Activated naive CD4-positive, alpha-beta T cell treated with anti-CD3 and anti-CD28 coated beads for 36 hours (primary cell): ENCODE measurements at places on chromosomes 3 and 15. TPM values are rescaled to one million over a fixed set of nuclear protein-coding genes. Genes with fewer than 3 reads are reported as not detected.

GRAMD2A gene
- not detected for total RNA-seq

DNA sequence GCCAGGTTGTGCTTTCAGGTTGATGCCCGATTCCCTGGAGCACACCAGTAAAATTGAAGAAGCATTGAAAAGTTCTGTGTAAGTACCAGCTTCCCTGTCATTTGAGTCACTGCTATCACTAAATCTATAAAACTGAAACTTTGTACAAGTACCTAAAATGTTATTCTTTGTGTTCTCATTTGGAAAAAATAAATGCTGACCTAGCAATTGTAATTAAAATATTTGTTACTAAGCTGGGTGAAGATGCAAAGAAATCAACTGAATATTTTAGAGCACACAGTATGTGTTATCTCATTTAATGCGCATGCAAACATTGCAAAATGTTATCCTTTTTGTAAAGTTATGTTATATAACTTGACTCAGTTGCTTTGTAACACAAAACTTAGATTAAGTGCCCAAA lies 733.7 kb downstream of the TBL1XR1 start:
- H3K27me3 ChIP-seq: no peaks in the 10 kb centered on the region
- DNase-seq: no peak
- no peaks in the 10 kb centered on the region for H3K4me1 ChIP-seq
- no peaks in the 10 kb centered on the region for H3K36me3 ChIP-seq
- H3K27ac ChIP-seq: no peak overlapping the region

DNA sequence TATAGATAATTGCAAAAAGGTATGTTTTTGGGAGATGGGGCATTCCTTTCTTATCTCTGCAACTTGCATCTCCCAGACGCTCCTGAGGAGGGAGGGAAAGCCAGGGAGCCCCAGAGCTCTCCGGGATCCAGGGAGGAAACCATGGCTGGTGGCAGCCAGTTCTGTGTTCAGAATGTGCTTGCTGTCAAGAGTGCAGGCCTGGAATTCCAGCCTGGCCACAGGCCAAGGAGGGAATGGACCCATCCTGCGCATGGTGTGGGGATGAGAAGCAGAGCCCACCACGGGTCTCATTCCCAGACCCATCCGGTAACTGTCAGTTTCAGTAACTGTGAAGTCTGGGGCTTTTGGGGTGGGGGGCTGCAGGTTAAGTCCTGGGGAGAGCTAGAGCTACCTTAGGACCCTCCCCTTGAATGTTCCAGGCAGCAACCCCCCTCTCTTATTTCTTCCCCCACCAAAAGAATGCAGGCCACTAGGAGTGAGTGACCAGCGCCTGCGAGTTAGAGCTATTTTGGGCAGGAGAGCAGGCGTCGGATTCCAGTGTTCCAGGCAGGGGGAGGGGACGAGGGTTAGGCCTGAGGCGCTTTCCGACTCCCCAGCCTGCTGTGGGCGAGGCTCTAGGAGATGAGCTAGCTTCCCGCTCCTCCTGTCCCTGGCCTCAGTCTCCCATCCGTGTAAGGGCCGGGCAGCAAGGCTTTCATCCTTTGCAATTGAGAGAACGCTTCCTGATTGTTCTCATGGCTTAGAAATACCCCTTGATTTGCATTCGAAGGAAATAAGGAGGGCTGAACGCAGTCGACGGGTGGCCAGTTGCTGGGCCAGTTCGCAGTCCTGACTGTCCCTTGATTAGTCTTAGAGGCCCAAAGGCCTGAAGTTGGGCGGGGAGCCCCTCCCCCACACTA lies 781 bp upstream of the DAG1 start:
- H3K36me3 ChIP-seq: peaks cover 2% of the 10 kb centered on the region
- H3K4me1 ChIP-seq: peaks cover 14% of the 10 kb centered on the region
- peak overlapping the region; percentile 78 for H3K4me3 ChIP-seq

- no peaks in the 10 kb centered on the region for H3K27me3 ChIP-seq
- H3K4me1 ChIP-seq: peaks cover 19% of the 10 kb centered on the region
- peak; percentile 59 for DNase-seq
- H3K27ac ChIP-seq: peak overlapping the region; percentile 41
Measured at GRCh38 chr3:146498002-146498736, 28.8 kb upstream of the PLSCR2 start.

- DNase-seq: no peak
- H3K4me3 ChIP-seq: no peak overlapping the region
- no peak overlapping the region for H3K27ac ChIP-seq
- no peaks in the 10 kb centered on the region for H3K36me3 ChIP-seq
Measured at GRCh38 chr3:195825191-195825588, 13.5 kb upstream of the MUC4 start.

DNA sequence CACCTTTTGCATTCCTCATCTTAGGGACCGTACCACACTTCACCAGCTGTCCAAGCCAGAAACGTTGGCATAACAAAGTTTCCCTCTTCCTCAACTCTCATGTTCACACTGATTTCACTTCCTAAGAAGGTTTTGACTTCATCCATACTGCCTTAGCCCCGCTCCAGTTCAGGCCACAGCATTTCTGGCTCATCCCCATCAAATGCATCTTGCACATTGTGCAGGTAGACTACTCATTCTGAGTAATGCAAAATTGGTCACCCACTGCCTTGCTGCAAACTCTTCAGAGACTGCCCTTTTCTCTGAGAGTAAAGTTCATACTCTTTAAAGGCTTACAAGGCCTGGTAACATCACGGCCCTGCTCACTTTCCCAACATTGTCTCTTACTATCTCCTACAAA lies 8.8 kb downstream of the NUSAP1 start:
- no peak overlapping the region for H3K27ac ChIP-seq
- peaks cover 12% of the 10 kb centered on the region for H3K4me1 ChIP-seq
- no peak for DNase-seq
